Activated naive CD4-positive, alpha-beta T cell (primary cell): ENCODE measurements at places on chromosomes 2 and 18.

DNA sequence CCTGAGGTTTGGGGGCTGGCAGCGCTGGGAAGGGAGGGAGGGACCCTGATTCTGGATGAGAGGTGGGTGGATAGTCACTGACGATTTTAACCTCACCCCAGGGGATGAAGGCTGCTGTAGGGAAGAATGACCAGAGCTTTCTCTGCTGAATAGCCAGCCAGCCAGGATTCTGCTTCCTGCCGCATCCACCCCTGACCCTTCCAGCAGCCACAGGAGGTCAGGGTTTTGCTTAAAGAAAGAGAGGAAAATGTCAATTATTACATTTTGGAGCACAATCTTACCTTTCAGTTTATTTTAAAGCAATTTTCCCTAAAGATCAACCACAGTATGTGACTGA, 217.7 kb downstream of the GBX2 start:
- no peak for DNase-seq

- no peak for DNase-seq
These were observed 35.9 kb downstream of the MYO5B start for GRCh38 chr18:50158866-50159653.

DNA sequence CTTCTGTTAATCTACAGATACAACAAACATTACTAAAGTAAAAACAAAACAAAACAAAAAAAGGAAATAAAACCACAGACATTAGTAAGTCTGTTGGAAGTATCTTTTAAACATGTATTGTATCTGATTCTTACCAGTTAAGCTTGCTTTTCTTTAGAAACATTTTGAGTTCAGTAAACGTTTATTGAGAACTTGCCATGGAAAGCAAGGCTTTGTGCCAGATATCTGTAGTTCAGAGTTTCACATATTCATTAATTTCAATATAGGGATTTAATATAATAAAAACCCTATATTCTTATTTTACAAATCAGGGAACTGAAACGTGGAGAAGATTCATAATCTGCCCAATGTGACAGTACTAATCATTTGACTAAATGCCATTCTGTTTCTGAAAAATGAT, 1101.0 kb upstream of the GYPC start:
- DNase-seq: no peak

GRCh38 chr2:231677632-231678104, 30.7 kb upstream of the PTMA start:
- peak; percentile 62 for DNase-seq

GRCh38 chr2:149735237-149735958, 147.8 kb upstream of the MMADHC start:
- DNase-seq: no peak
